ENCODE measurements at places on chromosomes 5 and 9.

- H3K4me3 ChIP-seq, result peak overlapping the region; percentile 94
- DNase-seq, result no peak
- peaks cover 12% of the 10 kb centered on the region for H3K4me1 ChIP-seq
- H3K27me3 ChIP-seq, result no peaks in the 10 kb centered on the region
Observed at GRCh38 chr9:127714951-127715469, 453 bp downstream of the PTRH1 start.

DNA sequence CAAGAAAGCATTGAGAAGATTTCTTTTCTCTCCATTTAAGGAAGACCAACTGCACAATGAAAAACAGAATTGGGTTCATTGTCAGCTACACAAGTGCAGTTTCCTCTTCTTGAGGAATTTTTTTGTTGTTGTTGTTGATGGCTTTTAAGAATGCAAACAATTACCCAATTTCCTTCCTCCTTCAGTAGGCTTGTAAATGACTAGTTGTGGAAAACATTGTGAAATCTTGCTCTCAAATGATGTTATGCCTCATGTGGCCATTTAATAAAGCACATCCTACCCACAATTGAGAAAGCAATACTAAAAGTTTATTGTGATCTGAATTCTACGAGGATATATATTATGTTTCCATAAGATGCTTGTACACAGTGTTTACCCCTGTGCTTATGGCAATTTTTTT lies 171.6 kb downstream of the FAM174A start:
- no peak overlapping the region for H3K27ac ChIP-seq
- DNase-seq, result no peak
- no peaks in the 10 kb centered on the region for H3K36me3 ChIP-seq
- no peak overlapping the region for H3K4me3 ChIP-seq
- H3K4me1 ChIP-seq, result no peaks in the 10 kb centered on the region

DNA sequence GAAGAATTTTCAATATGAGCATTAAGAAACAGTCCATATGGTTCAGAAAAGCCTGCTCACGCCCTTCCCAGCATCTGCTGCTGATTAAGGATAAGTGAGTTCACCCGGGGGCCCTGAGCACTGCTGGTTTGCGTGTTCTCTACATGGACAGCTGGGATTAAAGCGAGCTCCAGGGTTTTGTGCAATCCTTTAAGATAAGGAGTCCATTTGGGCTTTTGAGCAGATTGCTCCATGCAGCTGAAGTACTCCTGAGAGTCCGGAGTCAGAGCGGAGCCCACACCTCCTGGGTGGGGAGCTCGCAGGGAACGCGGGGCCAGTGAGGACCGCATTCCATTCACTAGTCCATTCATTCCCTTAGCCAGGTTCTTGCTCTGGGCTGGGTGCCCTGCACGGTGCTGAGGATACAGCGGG lies 149.3 kb upstream of the COL5A1 start:
- no peaks in the 10 kb centered on the region for H3K36me3 ChIP-seq
- DNase-seq, result no peak
- peaks cover 6% of the 10 kb centered on the region for H3K27me3 ChIP-seq
- H3K27ac ChIP-seq, result no peak overlapping the region

GRCh38 chr5:125549322-125549911 lies 803.0 kb upstream of the ZNF608 start:
- no peaks in the 10 kb centered on the region for H3K27me3 ChIP-seq
- H3K27ac ChIP-seq, result no peak overlapping the region
- DNase-seq, result no peak
- no peaks in the 10 kb centered on the region for H3K36me3 ChIP-seq
- H3K4me1 ChIP-seq, result peaks cover 4% of the 10 kb centered on the region
- H3K4me3 ChIP-seq, result no peak overlapping the region

DNA sequence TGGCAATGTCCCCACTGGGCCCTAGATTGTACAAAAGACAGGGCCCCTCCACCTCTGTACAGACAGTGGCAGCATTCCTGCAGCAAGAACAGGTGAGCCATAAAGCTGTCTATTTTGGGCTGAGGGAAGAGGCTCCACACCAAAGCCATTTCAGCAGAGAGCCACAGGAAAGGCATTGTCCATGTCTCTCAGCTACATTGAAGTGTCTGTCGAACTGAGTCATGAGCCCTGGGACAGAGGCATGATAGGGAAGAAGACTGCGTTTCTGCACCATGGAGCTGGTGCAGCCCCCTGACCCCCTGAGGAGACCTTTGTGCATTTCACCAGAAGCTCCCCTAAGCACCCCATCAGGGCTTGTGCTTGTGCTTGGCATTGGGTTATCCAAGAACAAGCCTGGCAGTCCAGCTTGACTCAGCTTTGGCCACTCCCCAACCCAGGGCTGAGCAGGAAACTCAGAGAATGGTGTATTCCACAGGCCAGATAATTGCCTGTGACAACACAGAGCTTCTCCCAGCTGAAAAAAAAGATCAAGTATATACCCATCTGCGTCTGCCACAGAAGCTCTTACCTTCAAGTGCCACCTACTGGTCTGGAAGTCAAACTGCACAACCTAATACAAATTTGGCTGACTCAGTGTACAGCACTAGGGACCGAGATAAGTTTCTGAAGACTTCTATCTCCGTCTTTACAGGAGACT lies 5.9 kb upstream of the FRMD3 start:
- no peak overlapping the region for H3K27ac ChIP-seq
- no peak overlapping the region for H3K4me3 ChIP-seq
- no peaks in the 10 kb centered on the region for H3K36me3 ChIP-seq
- peaks cover 7% of the 10 kb centered on the region for H3K27me3 ChIP-seq
- DNase-seq, result peak; percentile 25

GRCh38 chr9:116112236-116112635 lies 41.4 kb upstream of the PAPPA start:
- no peak overlapping the region for H3K4me3 ChIP-seq
- no peak overlapping the region for H3K27ac ChIP-seq
- no peaks in the 10 kb centered on the region for H3K4me1 ChIP-seq
- no peak for DNase-seq

- no peaks in the 10 kb centered on the region for H3K27me3 ChIP-seq
- H3K36me3 ChIP-seq, result no peaks in the 10 kb centered on the region
- no peak overlapping the region for H3K27ac ChIP-seq
- H3K4me3 ChIP-seq, result no peak overlapping the region
- no peaks in the 10 kb centered on the region for H3K4me1 ChIP-seq
- no peak for DNase-seq
Observed at GRCh38 chr9:82418334-82418733, 429.8 kb downstream of the SPATA31D1 start.

DNA sequence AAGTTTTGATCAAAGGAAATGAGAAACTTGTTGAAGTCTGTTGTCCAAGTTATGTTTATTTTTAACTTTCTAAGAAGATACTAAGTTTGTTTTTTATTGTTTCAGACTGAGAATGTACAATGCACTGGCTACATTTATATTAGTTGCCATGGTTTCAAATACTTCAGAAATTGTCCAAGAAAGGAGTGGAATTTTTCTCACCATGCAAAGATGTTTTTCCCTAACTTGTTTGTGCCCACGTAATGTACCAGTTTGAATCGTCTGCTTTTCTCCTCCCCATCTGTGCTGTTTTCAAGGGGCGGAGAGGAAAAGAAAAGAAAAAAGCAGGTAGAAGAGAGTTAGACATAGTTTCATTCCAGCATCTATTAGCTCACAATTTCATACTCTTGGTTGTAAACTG lies 407.0 kb downstream of the KCTD16 start:
- no peak overlapping the region for H3K27ac ChIP-seq
- no peaks in the 10 kb centered on the region for H3K4me1 ChIP-seq
- H3K27me3 ChIP-seq, result no peaks in the 10 kb centered on the region
- no peaks in the 10 kb centered on the region for H3K36me3 ChIP-seq
- DNase-seq, result no peak

GRCh38 chr5:6752782-6753181 lies 39.5 kb downstream of the TENT4A start:
- DNase-seq, result no peak
- H3K4me3 ChIP-seq, result no peak overlapping the region
- no peak overlapping the region for H3K27ac ChIP-seq
- no peaks in the 10 kb centered on the region for H3K27me3 ChIP-seq
- H3K4me1 ChIP-seq, result no peaks in the 10 kb centered on the region
- H3K36me3 ChIP-seq, result peaks cover 40% of the 10 kb centered on the region

DNA sequence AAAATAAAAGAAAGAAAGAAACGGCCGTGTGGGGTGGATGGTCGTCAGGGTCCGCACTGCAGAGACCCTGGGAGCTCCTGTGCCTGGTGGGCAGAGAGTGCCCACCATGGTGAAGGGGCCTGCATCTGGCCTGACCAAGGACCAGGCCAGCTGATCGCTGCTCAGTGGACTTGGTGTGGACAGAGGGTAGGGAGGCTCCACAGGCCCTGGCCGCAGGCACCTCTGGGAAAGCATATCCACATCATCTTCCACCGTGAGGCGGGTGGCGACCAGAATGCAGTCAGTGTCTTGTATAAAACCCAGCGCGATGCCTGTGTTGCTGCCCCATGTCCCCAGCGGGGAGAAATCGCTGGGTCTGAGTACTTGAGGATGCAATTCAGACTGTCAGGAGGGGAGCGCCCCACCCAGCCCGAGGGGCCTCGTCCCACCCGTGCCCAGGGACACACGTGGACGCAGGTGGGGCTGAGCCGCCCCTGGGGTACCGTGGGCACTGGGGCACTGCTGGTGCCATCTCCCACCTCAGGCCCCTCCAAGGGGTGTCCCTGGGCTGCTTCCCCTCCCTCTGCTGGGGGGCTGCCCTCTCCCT lies 27.8 kb upstream of the SLC6A19 start:
- no peak overlapping the region for H3K27ac ChIP-seq
- no peak for DNase-seq
- no peak overlapping the region for H3K4me3 ChIP-seq
- no peaks in the 10 kb centered on the region for H3K27me3 ChIP-seq
- H3K4me1 ChIP-seq, result no peaks in the 10 kb centered on the region

GRCh38 chr5:180209137-180209581 lies at the start of gene RASGEF1C:
Gene RASGEF1C (minus strand): TSS chr5:180209211. CDS start chr5:180138052, 71,159 bp downstream.
- H3K27ac ChIP-seq, result no peak within 1 kb of the TSS
- DNase-seq, result no peak
- peaks cover 18% of the 10 kb centered on the region for H3K27me3 ChIP-seq
- no peaks in the 10 kb centered on the region for H3K36me3 ChIP-seq

GRCh38 chr9:134716067-134716466 lies 74.5 kb downstream of the COL5A1 start:
- no peaks in the 10 kb centered on the region for H3K27me3 ChIP-seq
- no peaks in the 10 kb centered on the region for H3K4me1 ChIP-seq
- no peak for DNase-seq
- no peak overlapping the region for H3K27ac ChIP-seq
- no peak overlapping the region for H3K4me3 ChIP-seq

GRCh38 chr9:131149688-131150053 lies 24.3 kb downstream of the NUP214 start:
- H3K36me3 ChIP-seq, result peaks cover 42% of the 10 kb centered on the region
- H3K27ac ChIP-seq, result no peak overlapping the region
- H3K4me3 ChIP-seq, result no peak overlapping the region
- no peak for DNase-seq

GRCh38 chr5:9325549-9325948 lies 220.3 kb downstream of the SEMA5A start:
- H3K4me1 ChIP-seq, result no peaks in the 10 kb centered on the region
- H3K27me3 ChIP-seq, result no peaks in the 10 kb centered on the region
- no peak for DNase-seq
- H3K36me3 ChIP-seq, result no peaks in the 10 kb centered on the region
- H3K27ac ChIP-seq, result no peak overlapping the region

- no peak overlapping the region for H3K4me3 ChIP-seq
- H3K27me3 ChIP-seq, result no peaks in the 10 kb centered on the region
- DNase-seq, result no peak
Observed at GRCh38 chr5:14206028-14206725, 63.0 kb downstream of the TRIO start.

- no peak overlapping the region for H3K27ac ChIP-seq
- no peak for DNase-seq
- no peak overlapping the region for H3K4me3 ChIP-seq
- no peaks in the 10 kb centered on the region for H3K36me3 ChIP-seq
Observed at GRCh38 chr9:107439991-107440456, 49.5 kb downstream of the KLF4 start.

GRCh38 chr9:106911951-106912350 lies 49.0 kb downstream of the ZNF462 start:
- DNase-seq, result no peak
- H3K27ac ChIP-seq, result peak overlapping the region; percentile 23
- peaks cover 41% of the 10 kb centered on the region for H3K4me1 ChIP-seq

- no peak overlapping the region for H3K27ac ChIP-seq
- no peak overlapping the region for H3K4me3 ChIP-seq
- H3K4me1 ChIP-seq, result no peaks in the 10 kb centered on the region
- no peak for DNase-seq
Observed at GRCh38 chr9:73327149-73327548, 175.5 kb downstream of the ANXA1 start.

DNA sequence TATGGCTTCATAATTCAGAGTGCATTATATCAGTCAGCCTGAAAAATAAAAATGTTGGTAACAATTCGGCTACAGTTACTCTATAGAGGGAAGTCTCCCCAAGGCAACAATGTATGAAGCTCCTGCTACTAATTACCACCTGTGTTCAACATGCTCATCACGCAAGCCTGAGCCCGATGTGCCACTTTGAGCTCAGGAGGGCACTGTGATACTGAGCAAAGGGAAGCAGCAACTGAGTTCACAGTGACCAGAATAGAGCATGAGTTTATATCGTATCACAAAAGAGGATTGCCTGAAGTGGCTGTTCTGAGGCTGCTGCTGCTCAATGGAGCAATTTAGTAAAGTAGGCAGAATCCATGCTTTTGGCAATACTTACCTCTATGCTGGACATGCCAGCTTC lies 202.0 kb upstream of the HAPLN1 start:
- no peak overlapping the region for H3K27ac ChIP-seq
- no peaks in the 10 kb centered on the region for H3K4me1 ChIP-seq
- no peak overlapping the region for H3K4me3 ChIP-seq
- DNase-seq, result no peak
- no peaks in the 10 kb centered on the region for H3K36me3 ChIP-seq
- no peaks in the 10 kb centered on the region for H3K27me3 ChIP-seq

GRCh38 chr9:22208846-22209585 lies 199.9 kb upstream of the CDKN2B start:
- peak overlapping the region; percentile 86 for H3K27ac ChIP-seq
- H3K36me3 ChIP-seq, result no peaks in the 10 kb centered on the region
- no peak for DNase-seq
- H3K27me3 ChIP-seq, result no peaks in the 10 kb centered on the region

GRCh38 chr9:72453797-72454196 lies 67.6 kb upstream of the TMC1 start:
- H3K27me3 ChIP-seq, result no peaks in the 10 kb centered on the region
- H3K4me3 ChIP-seq, result no peak overlapping the region
- no peaks in the 10 kb centered on the region for H3K4me1 ChIP-seq
- H3K36me3 ChIP-seq, result no peaks in the 10 kb centered on the region

DNA sequence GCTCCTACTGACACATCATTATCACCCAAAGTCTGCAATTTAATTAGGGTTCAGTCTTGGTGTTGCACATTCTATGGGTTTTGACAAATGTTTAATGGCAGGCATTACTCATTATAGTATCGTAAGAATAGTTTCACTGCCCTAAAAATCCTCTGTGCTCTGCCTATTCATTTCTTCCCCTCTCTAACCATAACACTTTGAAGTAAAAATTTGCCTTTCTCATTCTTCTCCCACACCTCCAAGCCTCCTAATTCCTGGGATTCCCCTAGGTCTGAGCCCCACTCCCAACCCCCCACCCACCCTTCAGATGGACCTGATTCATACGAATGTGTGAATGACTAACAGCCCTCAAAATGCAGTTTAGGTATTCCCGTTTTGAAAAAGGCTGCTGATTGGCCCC lies 18.4 kb downstream of the ENC1 start:
- DNase-seq, result no peak
- H3K36me3 ChIP-seq, result no peaks in the 10 kb centered on the region
- no peaks in the 10 kb centered on the region for H3K27me3 ChIP-seq
- peaks cover 38% of the 10 kb centered on the region for H3K4me1 ChIP-seq
- peak overlapping the region; percentile 16 for H3K27ac ChIP-seq
